ENCODE measurements at places on chromosomes 13 and 19.

DNA sequence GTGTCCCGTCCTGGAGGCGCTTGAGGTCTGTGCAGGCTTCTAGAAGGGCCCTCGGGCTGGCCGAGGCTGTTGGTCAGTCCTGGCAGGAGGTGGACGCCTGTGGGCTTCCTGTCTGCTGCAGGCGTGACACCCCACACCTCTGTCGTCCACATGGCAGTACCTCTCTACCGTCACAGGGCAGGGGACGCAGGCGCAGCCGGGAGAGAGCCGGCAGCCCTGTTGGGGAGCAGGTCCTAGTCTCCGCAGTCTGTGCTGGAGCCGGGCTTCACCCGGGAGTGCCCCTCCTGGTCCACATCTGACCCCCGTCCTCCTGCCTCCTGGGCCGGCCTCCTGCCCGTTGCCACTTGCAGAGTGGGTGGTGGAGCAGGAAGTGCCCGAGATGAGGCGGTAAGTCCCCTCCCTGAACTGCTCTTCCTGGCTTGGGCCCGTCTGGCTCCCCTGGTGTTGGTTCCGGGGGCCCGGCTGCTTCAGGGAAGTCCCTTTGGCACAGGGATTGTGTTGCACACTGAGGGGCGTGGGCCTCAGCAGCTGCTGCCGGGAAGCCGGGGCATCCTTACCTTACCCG is 106.0 kb downstream of the KDM4B start:
- DNase-seq: no peak

DNA sequence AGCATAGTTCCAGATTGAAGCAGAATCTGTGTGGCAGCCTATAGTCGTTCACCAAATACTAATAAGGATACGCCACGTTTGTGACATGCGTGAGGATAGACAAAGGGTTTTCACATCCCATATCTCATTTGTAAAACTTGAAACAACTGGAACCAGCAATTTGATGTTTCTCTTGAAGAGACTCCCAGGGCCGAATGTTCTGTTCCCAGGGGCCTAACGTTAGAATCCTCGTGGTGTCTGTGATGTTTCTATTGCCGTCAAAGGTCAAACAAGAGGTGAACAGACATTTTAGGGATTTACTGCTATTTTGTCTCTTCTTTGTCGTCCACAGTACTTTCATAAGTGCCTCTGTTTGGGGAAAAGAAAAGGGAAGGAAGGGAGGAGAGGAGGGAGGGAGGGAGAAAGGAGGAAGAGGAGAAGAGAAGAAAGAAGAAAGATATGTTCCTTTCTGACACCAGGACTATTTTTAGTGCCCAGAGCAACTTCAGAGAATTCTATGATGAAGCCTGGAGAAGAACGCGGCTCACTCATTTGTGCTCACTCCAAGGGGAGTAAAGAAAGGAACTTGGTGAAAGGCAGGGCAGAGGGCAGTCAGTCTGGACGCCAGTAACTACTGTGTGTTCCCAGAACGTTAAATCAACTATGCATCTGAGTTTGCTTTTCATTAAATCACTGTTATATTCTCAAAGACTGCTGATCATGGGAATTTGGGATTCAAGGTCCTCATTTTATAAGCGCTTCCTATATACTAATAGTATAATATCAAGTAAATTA is 154.5 kb downstream of the DCT start:
- DNase-seq: no peak

DNA sequence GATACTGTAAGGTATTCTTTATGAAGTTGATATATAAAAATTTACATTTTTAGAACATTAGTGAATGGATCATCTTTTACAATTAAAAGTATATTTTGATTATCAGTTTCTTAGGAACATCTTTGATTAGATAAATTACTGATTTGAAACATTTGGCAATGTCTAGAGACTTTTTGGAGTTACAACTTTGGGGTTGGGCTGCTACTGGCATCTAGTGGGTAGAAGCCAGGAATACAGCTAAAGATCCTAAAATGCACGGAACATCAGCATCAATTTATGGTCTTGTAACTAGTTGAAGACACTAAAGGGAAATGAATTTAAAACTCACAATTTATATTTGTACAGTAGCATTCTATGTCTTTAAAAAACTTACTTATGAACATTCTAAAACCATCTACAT is 19.9 kb downstream of the POMP start:
- peak; percentile 6 for DNase-seq

GRCh38 chr19:307111-307531 is 15.9 kb upstream of the PLPP2 start:
- DNase-seq: no peak

DNA sequence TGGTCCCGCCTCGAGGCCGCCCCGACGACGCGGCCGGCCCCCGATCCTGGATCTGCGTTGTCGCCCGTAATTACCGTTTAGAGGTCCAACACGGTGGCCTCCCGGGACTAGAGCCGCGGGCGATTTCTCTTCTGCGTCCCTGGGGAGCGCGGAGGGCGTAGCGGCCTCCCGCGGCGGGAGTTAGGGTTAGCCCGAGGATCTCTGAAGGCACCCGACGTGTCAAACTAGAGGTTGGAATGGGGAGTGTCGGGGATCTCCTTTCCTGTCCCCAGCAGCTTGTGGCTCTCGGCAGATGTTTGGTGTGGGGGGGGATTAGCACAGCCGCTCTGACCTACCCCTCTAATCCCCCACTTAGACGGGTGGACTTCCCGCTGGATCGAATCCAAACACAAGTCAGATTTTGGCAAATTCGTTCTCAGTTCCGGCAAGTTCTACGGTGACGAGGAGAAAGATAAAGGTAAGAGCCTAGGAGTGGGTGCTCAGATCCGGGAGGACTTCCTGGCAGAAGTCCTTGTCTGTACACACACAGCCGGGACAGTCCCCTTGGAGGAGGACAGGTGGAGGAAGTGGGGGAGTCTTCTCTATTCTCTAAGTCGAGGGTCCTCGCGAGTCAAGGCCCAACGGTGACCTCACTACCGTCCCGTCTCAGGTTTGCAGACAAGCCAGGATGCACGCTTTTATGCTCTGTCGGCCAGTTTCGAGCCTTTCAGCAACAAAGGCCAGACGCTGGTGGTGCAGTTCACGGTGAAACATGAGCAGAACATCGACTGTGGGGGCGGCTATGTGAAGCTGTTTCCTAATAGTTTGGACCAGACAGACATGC is 581 bp downstream of the CALR start:
- DNase-seq: peak; percentile 68

DNA sequence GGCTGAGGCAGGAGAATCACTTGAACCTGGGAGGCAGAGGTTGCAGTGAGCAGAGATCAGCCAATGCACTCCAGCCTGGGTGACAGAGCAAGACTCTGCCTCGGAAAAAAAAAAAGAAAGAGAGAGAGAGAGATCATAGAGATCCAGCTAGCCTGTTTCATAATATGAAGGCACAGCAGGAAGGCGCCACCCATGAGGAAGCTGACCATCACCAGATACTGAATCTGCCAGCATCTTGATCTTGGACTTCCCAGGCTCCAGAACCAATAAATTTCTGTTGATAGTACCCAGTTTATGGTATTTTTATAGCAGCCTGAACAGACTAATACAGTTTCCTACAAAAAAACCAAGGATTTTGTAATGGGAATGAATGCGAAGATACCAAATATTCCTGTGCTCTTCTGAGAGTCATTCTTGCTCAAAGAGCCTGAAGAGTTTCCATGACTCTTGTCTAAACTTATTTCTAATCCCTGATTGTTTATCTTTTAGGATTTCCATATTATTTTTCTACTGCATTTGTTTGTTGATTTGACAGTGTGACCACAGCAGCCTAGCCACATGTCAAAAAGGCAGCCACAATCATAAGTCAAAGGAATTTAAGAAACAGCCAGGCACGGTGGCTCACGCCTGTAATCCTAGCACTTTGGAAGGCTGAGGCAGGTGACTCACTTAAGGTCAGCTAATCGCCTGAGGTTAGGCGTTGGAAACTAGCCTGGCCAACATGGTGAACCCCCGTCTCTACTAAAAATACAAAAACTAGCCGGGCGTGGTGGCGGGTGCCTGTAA is 37.7 kb upstream of the PDCD5 start:
- DNase-seq: no peak

- DNase-seq: no peak
Observed at GRCh38 chr13:98915981-98916380, 61.9 kb downstream of the DOCK9 start.

DNA sequence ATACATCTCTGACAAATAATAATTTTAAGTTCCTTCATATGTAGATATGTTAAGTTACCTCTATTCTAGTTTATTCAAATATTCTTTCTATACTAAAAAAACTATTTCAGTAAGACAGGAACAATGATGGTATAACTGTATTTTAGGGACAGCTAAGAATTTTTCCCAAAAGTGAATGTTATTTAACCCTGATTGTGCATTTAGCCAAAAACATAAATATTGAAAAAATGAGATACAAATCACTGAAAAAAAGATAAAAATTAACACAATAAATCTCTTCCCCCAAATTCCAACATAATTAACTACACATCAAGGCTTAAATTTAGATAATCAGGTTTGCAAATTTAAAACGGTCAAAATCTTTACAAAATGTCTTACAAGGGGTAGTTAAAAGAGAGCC is 58.1 kb downstream of the KCNRG start:
- no peak for DNase-seq

GRCh38 chr13:106129273-106129672 is 406.2 kb downstream of the EFNB2 start:
- no peak for DNase-seq

DNA sequence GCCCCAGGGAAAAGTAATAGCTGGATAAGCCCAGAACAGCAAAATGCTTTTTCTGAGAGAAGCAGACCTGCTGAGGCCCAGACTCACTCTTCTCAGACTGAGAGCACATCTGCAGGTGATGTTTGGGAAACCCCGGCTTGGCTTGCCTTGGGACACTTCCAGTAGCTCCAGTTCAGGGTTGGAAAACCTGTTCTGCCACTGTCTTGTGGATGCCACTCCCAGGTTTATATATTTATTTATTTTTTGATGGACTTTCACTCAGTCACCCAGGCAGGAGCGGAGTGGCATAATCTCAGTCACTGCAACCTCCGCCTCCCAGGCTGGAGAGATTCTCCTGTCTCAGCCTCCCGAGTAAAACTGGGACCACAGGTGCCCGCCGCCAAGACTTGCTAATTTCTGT is 8.0 kb upstream of the SMARCA4 start:
- no peak for DNase-seq

- no peak for DNase-seq
Observed at GRCh38 chr19:42169486-42170413, 37.5 kb upstream of the POU2F2 start.

- no peak for DNase-seq
Observed at GRCh38 chr19:51456541-51457290, 1.5 kb downstream of the SIGLEC8 start.

GRCh38 chr19:1754636-1755466 is 1.5 kb downstream of the ONECUT3 start:
- DNase-seq: no peak

DNA sequence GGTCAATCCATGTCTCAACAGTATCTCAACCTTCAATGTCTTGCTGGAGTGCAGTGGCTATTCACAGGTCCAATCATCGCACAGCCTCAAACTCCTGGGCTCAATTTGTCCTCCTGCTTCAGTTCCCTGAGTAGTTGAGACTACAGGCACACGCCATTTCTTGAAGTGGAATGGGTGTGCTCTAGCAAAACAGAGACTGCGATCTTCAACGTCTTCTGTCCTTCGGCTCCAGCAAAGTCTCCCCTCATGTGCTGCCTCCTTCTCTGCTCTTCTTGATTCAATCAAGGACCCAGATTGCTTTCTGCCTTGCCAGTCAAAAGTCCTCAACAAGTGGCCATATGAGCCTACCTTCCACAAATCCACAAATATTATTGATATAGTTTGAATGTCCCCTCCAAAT is 466.7 kb upstream of the MIR17HG start:
- no peak for DNase-seq

GRCh38 chr19:46256855-46257254 is 27.3 kb downstream of the IGFL1 start:
- peak; percentile 62 for DNase-seq

GRCh38 chr19:32287086-32287485 is 58.3 kb upstream of the ZNF507 start:
- DNase-seq: no peak

DNA sequence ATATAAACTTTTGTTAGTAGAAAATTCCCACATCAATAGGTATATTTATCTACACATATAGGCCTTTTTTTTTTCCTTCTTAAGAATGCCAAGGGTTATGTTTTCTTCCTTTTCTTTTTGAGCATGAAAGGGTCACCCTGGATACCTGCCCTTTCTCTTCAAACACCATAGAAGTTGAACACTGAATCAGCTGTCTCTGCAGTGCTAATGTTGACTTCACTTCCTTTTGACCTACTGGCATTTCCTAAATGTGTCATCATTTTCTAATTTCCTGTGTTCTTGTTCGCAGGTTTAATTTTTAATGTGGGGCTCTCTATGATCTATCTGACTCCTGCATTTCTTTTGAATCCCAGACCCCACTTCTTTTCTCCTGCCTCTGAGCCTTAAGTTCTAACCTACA is 532.0 kb downstream of the GPC6 start:
- no peak for DNase-seq

- no peak for DNase-seq
Observed at GRCh38 chr13:73177916-73178565, 119.2 kb downstream of the KLF5 start.

GRCh38 chr13:61128850-61129645 is 286.6 kb downstream of the PCDH20 start:
- no peak for DNase-seq

- peak; percentile 4 for DNase-seq
Observed at GRCh38 chr13:39588384-39588783, 14.6 kb downstream of the LHFPL6 start.

GRCh38 chr19:30682999-30683536 is 310.9 kb downstream of the ZNF536 start:
- peak; percentile 67 for DNase-seq

DNA sequence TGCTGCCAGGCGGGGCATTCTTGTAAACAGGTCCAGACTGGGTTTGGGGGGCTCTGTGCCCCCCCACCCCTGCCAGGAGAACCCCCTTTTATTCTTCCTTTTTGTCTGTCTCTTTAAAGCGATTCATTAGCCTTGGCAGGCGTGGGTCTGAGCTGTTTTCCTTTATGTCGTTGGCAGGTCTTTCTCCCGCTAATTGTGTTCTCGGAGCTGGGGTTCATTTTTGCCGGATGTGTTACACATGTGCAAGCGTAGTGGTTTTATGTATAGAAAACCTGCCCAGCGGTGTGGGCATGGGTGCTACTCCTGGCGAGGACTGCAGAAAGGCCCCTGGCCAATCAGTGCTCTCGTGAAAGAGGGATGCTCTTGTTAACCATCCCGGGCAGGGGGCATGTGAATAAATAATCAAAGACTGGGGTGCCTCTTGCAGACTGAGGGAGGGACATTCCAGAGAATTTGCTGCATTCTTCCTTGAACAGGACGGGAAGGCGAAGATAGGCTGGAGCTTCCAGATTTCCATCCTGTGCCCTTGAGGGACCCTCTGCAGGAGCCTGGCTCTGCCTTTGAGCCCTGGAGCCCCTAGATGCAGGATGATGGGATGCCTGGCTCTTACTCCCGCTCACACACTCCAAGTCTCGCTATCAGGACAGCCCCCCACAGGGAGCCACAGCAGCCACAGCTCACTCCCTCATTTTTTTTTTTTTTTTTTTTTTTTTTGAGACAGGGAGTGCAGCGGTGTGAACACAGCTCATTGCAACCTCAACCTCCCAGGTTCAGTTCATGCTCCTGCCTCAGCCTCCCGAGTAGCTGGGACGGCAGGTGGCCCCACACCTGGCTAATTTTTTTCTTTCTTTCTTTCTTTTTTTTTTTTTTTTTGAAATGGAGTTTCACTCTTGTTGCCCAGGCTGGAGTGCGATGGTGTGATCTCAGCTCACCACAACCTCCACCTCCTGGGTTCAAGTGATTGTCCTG is 14.1 kb downstream of the CARM1 start:
- no peak for DNase-seq
